Caco-2 (cell line): ENCODE measurements at places on chromosomes 7 and 10. TPM values are rescaled to one million over a fixed set of nuclear protein-coding genes. Genes with fewer than 3 reads are reported as not detected.
A peak's percentile ranks its signal among the peaks of the same experiment; 100 is the strongest.

DNA sequence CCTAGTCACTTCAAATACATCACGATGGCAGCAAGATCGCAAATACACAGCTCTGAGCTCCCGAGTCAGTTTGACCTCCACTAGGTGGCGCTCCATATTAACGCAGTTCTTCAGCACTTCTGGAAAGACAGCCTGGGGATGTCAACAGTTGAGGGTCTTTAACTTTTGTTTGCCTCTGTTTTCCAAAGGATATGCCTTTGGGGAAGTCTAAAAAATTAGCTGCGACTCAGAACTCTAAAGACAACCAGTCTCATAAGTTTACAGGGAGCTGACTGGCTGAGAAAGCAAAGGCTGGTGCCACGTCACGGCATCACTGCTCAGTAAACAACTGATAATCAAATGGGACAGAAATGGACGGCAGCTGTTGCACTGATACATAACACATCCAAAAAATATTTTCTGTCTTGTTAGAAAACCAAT is 458.8 kb downstream of the SORCS1 start:
- no peaks in the 10 kb centered on the region for H3K36me3 ChIP-seq
- H3K27me3 ChIP-seq, result no peaks in the 10 kb centered on the region

- H3K36me3 ChIP-seq, result no peaks in the 10 kb centered on the region
- no peak for DNase-seq
- no peaks in the 10 kb centered on the region for H3K27me3 ChIP-seq
- H3K27ac ChIP-seq, result no peak overlapping the region
- no peak overlapping the region for H3K4me3 ChIP-seq
These were observed 29.7 kb downstream of the KLRG2 start for GRCh38 chr7:139453673-139454321.

GRCh38 chr10:119383174-119383856 is 159.2 kb downstream of the RGS10 start:
- no peak overlapping the region for H3K4me3 ChIP-seq
- H3K27ac ChIP-seq, result no peak overlapping the region
- DNase-seq, result no peak
- H3K27me3 ChIP-seq, result no peaks in the 10 kb centered on the region
- H3K36me3 ChIP-seq, result no peaks in the 10 kb centered on the region; the same call in 1 of the 2 replicates

GRCh38 chr10:15782851-15783250 is 63.1 kb upstream of the ITGA8 start:
- no peak for DNase-seq
- H3K4me3 ChIP-seq, result no peak overlapping the region
- H3K36me3 ChIP-seq, result no peaks in the 10 kb centered on the region; the same call in 1 of the 2 replicates

DNA sequence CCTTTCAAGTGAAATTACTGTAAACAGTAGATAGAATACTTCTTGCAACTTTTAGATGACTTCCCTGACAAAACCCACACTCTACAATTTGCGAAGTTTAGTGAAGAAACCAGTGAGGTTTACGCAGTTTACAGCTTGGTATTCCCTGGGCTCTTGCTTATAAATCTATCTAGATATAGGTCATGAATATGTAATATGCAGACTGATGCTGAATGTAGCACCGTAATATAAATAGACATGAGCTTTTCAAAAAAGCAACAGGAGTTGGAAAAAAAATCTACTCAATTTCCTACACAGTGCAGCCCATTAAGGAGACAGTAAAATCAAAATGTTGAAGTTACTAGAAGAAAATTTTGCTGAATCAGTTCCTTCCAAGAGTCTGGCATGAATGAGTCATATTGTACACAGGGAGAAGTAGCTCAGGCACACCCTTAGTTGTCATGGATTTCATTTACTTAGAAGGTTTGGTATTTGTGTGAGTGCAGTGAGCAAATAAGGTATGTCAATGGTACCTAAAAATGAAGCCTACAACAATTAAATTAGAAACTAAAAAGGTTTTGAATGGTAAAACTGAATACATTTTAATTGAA is 67.7 kb upstream of the NEUROD6 start:
- H3K27ac ChIP-seq, result peak overlapping the region; percentile 69
- peaks cover 17% of the 10 kb centered on the region for H3K4me1 ChIP-seq
- H3K36me3 ChIP-seq, result no peaks in the 10 kb centered on the region
- peak; percentile 38 for DNase-seq

DNA sequence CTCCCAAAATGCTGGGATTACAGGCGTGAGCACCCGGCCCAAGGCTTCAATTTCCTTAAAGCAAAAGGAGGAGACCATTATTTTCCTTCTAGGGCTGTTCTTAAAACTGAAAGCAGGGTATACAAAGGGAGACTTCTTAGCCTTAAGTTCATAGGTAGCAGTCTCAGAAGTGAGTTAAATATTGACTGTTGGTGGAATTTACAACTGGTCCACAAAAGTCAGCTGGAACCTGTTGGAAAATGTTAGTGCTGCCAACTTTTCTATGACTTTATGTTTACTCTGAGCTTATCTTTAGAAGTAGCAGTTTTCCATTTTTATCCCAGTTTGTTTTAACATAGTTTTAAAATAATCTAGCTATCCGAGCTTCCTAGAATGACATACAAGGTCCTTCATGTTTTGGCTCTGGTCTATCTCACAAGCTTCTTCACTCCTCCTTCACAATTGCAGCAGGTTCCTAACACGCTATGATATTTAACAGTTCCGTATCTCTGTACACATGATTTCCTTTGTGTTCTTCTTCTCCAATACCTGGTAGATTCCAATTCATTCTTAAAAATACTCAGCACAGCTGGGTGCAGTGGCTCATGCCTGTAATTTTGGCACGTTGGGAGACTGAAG is 3.3 kb downstream of the SLC26A3 start:
- DNase-seq, result no peak
- no peak overlapping the region for H3K4me3 ChIP-seq
- no peaks in the 10 kb centered on the region for H3K36me3 ChIP-seq
- no peak overlapping the region for H3K27ac ChIP-seq

- no peak overlapping the region for H3K27ac ChIP-seq
- H3K27me3 ChIP-seq, result no peaks in the 10 kb centered on the region
- H3K36me3 ChIP-seq, result no peaks in the 10 kb centered on the region
- DNase-seq, result no peak
These were observed 21.1 kb downstream of the SLC29A4 start for GRCh38 chr7:5303591-5304505.

GRCh38 chr7:95780665-95781064 is 8.3 kb downstream of the DYNC1I1 start:
- no peak overlapping the region for H3K4me3 ChIP-seq
- H3K4me1 ChIP-seq, result no peaks in the 10 kb centered on the region
- no peak for DNase-seq

- no peaks in the 10 kb centered on the region for H3K27me3 ChIP-seq
- H3K27ac ChIP-seq, result no peak overlapping the region
- no peaks in the 10 kb centered on the region for H3K36me3 ChIP-seq
- DNase-seq, result no peak
These were observed 99.7 kb upstream of the FZD1 start for GRCh38 chr7:91164506-91164905.

DNA sequence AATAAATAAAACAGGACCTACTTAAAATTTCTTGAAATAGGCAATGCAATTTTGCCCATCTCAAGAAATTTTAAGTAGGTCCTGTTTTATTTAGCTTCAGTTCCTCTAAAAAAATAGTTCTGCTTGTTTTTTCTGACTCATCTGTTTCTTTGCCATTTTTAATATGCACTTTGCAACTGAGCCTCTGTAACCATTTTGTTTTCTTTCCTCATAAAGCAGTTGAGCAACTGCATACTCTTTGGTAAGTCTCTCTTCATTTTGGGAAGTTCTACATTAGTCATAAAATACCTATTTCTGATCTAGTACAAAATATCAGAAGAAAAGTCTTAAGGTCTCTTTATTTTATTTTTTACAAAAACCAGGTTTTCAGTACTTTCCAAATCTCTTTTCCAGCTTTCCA is 18.0 kb downstream of the TAS2R40 start:
- no peaks in the 10 kb centered on the region for H3K27me3 ChIP-seq
- H3K36me3 ChIP-seq, result no peaks in the 10 kb centered on the region
- no peak for DNase-seq
- H3K4me1 ChIP-seq, result peaks cover 17% of the 10 kb centered on the region

GRCh38 chr7:85593355-85593754 is 406.5 kb upstream of the SEMA3D start:
- peak overlapping the region; percentile 56 for H3K27ac ChIP-seq
- no peaks in the 10 kb centered on the region for H3K36me3 ChIP-seq
- H3K4me3 ChIP-seq, result no peak overlapping the region
- no peaks in the 10 kb centered on the region for H3K27me3 ChIP-seq

DNA sequence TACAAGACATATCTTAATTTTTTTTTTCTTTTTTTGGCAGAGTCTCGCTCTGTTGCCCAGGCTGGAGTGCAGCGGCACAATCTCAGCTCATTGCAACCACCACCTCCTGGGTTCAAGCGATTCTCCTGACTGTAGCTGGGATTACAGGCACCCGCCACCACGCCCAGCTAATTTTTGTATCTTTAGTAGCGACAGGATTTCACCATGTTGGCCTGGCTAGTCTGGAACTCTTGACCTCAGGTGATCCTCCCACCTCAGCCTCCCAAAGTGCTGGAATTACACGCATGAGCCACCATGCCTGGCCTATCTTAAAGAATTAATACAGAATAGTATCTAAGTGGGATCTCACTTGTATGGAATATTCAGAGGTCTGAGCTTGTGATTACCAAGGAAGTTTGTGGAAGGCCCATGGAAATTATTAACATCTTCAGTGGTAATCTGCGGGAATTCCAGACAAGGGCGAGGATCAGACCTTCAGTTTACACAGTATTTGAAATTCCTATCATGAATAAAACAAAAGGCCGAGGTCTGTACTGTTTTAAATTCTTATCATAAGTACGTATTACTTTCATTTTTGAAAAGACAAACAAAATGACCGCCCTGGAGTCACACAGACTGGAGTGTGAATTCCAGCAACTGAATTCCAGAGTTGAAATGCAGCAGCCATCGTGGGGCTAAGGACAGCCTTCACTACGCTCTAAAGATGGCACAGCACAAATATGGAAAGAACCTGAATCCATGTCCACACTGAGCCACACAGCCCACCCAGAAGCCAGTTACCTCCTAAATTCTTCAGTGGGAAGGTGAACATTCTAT is 16.7 kb downstream of the GPRIN2 start:
- peaks cover 53% of the 10 kb centered on the region for H3K4me1 ChIP-seq
- peak; percentile 94 for DNase-seq
- no peak overlapping the region for H3K4me3 ChIP-seq

- H3K4me3 ChIP-seq, result no peak overlapping the region
- H3K36me3 ChIP-seq, result peaks cover 1% of the 10 kb centered on the region; the same call in 1 of the 2 replicates
- H3K27ac ChIP-seq, result no peak overlapping the region
- no peaks in the 10 kb centered on the region for H3K27me3 ChIP-seq
- no peak for DNase-seq
- no peaks in the 10 kb centered on the region for H3K4me1 ChIP-seq
These were observed 13.1 kb downstream of the PHKG1 start for GRCh38 chr7:56079450-56080185.

- no peaks in the 10 kb centered on the region for H3K27me3 ChIP-seq
- H3K4me3 ChIP-seq, result no peak overlapping the region
- no peak overlapping the region for H3K27ac ChIP-seq
- no peaks in the 10 kb centered on the region; the same call in 1 of the 2 replicates for H3K36me3 ChIP-seq
- DNase-seq, result no peak
These were observed 141.1 kb downstream of the CCSER2 start for GRCh38 chr10:84469470-84469869.

GRCh38 chr7:137944168-137944567 is 57.7 kb downstream of the CREB3L2 start:
- peaks cover 56% of the 10 kb centered on the region for H3K4me1 ChIP-seq
- DNase-seq, result no peak
- no peak overlapping the region for H3K27ac ChIP-seq
- H3K4me3 ChIP-seq, result no peak overlapping the region
- no peaks in the 10 kb centered on the region for H3K27me3 ChIP-seq
- no peaks in the 10 kb centered on the region; the same call in 1 of the 2 replicates for H3K36me3 ChIP-seq

GRCh38 chr10:62691336-62691735 is 113.2 kb upstream of the ADO start:
- no peak overlapping the region for H3K27ac ChIP-seq
- no peaks in the 10 kb centered on the region for H3K4me1 ChIP-seq
- H3K4me3 ChIP-seq, result no peak overlapping the region
- H3K36me3 ChIP-seq, result no peaks in the 10 kb centered on the region
- H3K27me3 ChIP-seq, result no peaks in the 10 kb centered on the region

DNA sequence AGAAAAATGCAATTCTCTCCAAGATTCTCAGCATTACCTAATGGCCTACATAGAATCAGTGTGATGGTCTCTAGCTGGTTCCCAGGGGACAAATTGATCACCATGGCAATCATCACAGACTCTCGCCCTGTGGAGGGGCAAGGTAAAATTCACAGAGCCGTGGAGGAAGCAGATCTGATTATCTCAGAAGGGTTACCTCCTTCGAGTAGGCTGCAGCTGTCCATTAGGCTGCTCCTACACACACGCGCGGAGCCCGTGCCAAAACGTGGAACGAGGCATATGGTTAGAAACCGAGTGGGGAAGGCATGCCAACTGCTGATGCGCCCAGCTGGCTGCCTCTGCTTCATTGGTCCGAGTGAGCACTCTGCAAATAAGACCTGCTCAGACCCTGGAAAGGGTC is 52.8 kb upstream of the PTER start:
- H3K4me1 ChIP-seq, result 0 out of 2 replicates have a peak, but pooled peaks cover 9% of the 10 kb centered on the region
- DNase-seq, result no peak
- no peak overlapping the region for H3K4me3 ChIP-seq
- no peaks in the 10 kb centered on the region for H3K36me3 ChIP-seq

- H3K4me3 ChIP-seq, result no peak overlapping the region
- no peaks in the 10 kb centered on the region for H3K27me3 ChIP-seq
- no peaks in the 10 kb centered on the region for H3K36me3 ChIP-seq
These were observed 438.3 kb downstream of the RPS24 start for GRCh38 chr10:78471723-78472550.

Gene ITPRID1
- 0.09 and 0.26 TPM in 2 replicates for total RNA-seq

Gene C7orf33
- total RNA-seq, result 0.23 TPM in 1 of 2 replicates, not detected in the other

Gene AKR1C4
- 0.25 and 0.28 TPM in 2 replicates for total RNA-seq

Gene SPACDR
- total RNA-seq, result 0.41 and 0.84 TPM in 2 replicates

Gene TLX1
- total RNA-seq, result 1.9 and 2.3 TPM in 2 replicates

Gene HMX3
- not detected in 2 replicates for total RNA-seq

Gene ZNF25
- 1.5 and 1.7 TPM in 2 replicates for total RNA-seq

Gene ARHGEF5
- total RNA-seq, result 21.4 and 26.4 TPM in 2 replicates

Gene NUTM2B
- 0.26 and 0.57 TPM in 2 replicates for total RNA-seq

Gene TMEM229A
- 0.50 and 0.88 TPM in 2 replicates for total RNA-seq

Gene AKR1D1
- 2.2 and 2.3 TPM in 2 replicates for total RNA-seq

Gene PANK1
- 22.7 and 24.0 TPM in 2 replicates for total RNA-seq

Gene CCDC172
- not detected in 2 replicates for total RNA-seq

Gene CCL26
- total RNA-seq, result not detected in 2 replicates
